CD4-positive, alpha-beta T cell treated with Interferon alpha-2 for 1 hour (primary cell): ENCODE measurements at places on chromosomes 5 and 9.

GRCh38 chr5:145855763-145856267 is 17.0 kb downstream of the GRXCR2 start:
- DNase-seq, result no peak

- DNase-seq, result no peak
Observed at GRCh38 chr5:91707521-91707841, 324.4 kb upstream of the ARRDC3 start.

DNA sequence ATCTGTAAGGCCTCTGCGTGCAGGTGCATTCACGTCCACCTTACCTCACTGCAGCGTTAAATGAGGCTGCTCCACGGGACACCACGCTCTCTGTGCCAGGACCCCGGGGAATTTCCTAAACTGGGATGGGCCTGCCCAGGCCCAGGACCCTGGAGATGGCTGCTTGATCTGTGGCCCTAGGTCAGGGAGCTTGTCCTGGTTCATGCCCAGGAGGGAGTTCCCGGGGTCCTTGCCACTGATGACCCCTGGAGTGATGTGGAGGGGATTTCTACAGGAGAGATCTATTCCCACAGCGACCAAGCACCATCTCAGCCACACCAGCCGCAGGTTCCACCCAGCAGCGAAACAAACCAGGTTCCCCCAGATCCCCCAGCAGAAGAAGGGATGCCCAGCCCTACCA is 3.5 kb downstream of the OR2V1 start:
- DNase-seq, result no peak

GRCh38 chr5:157303667-157304327 is 37.9 kb downstream of the CYFIP2 start:
- peak; percentile 65 for DNase-seq

- DNase-seq, result peak; percentile 40
Observed at GRCh38 chr9:304519-305185, 90.0 kb downstream of the DOCK8 start.

GRCh38 chr9:95506428-95506677 is 10.4 kb downstream of the PTCH1 start:
- no peak for DNase-seq

GRCh38 chr5:171743436-171744076 is 42.1 kb upstream of the SMIM23 start:
- DNase-seq, result no peak

DNA sequence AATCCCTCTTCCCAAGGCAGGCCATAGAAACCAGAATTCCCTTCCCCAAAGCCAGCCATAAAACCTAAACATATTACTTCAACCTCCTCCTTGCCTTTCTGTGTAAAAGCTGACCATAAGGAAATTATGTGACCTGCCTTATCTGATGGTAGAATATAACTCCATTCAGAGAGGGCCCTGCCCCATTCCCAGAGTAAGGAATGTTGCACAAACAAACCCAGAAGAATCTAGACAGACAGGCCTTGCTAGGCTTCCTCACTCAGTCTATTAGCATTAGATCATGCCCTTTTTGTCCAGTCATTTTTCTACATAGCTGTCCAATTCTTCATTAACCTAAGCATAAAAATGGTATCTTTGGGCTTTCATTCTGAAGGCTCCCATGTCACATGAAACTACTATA is 17.8 kb upstream of the IFNB1 start:
- no peak for DNase-seq

DNA sequence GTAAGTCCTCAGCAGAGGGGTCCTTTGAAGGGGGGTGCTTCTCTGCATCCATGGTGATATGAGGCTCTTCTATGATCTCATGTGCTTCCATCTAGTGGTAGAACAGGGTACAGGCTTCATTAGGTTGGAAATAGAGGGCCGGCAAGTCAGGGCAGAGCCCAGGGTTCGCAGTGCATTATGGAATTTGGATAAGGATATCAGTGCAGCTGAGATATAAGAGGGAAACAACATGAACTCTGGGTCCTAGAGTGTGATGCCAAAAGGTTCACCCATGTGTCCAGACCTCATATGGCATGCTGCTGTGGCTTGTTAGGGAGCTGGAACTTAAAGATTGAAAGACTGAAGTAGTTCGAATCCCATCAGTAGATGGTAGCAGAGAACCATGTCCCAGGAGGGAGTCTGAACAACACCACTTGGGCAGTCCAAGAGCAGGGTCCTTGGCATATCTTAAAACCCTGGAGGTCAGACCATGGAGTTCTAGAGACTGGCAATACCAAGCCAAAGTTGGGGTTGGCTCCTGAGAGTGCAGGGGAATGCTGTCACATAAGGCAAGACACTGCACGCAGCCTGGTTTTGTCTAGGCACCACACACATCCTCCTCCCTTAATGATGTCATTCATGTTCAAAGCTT is 2.3 kb downstream of the FAM221B start:
- peak; percentile 70 for DNase-seq

- DNase-seq, result no peak
Observed at GRCh38 chr9:124629600-124629999, 122.4 kb upstream of the NR5A1 start.

DNA sequence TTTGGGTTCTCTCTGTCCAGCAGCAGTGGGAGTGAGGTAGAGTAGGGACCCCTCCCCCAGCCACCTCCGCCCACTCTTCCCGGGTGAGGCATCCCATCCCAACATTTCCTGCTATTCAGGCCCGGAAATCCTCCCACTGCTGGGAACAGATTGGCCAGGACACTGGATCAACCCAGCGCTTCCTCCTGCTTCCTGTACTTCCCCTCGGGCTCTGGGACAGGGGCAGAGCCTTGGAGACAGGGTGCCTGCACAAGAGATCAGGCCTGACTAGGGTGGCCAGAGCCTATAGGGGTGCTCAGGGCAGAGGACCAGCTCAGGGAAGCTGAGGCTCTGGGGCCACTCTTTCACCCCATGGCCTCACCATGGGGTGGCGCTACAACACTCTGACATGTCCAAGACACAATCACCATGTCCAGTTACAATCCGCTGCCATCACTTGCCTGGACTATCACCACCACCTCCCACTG is 14.5 kb downstream of the SH2D3C start:
- DNase-seq, result peak; percentile 45

DNA sequence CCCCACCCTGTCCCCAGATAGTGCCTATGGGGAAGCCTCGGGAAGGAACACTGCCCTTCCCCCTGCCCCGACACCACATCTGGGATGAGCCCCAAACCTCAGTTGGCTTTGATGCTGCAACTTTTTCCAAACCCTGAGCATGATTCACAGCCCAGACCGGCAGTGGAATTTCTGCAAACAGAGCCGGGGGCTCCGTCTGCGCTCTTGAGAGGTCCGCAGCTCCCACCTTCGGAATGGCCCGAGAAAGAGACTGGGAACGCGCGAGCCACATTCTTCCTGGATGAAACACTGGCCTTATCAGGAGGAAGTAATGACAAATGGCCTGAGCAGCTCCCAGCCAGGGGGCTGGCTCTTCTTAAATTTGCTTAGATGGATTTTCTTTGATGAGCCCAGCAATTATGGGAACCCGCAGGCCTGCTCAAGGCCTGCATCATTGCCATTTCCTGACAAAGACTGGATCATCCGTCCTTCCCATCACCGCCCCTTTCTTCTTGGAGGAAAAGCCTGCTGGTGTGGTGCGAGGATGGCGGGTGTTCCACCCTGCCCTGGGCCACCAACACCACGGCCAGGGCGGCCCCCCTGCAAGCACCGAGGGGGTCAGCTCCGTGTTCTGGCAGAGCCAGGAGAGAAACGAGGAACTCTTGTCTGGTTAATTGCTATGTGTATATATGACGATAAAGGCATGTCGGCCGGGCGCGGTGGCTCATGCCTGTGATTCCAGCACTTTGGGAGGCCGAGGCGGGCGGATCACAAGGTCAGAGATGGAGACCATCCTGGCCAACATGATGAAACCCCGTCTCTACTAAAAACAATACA is 38.8 kb upstream of the COL5A1 start:
- DNase-seq, result no peak

GRCh38 chr5:142902186-142902965 is 132.2 kb downstream of the ARHGAP26 start:
- no peak for DNase-seq

DNA sequence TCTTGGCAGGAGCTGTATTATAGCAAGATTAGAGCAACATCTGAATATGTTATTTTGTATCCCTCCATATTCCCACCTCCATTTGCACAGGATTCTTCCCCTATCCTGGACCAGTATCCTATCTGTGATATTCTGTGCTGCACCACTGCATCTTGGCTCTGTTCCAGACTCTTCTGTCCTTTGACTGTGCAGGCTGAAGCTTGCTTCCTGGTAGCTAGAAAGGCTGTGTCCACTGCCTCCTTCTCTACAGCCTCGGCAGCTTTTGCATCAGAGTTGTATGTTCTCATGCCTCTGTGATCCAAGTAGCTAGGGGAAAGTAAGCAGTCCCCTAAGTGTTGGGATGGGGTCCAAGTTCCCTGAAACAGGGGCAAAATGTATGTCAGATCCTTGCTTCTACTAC is 104.1 kb downstream of the GAS1 start:
- no peak for DNase-seq

DNA sequence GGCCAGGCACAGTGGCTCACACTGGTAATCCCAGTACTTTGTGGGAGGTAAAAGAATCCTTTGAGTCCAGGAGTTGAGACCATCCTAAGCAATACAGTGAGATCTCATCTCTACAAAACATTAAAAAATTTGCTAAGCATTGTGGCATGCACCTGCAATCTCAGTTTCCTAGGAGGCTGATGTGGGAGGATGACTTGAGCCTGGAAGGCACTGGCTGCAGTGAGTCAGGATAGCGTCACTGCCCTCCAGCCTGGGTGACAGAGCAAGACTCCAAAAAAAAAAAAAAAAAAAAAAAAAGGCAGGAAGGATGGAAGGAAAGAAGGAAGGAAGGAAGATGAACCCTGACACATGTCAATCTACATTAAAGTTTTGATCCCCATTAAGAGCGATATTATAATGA is 1452.2 kb upstream of the ACO1 start:
- DNase-seq, result no peak

GRCh38 chr9:128627127-128627715 is 29.4 kb downstream of the DYNC2I2 start:
- no peak for DNase-seq

DNA sequence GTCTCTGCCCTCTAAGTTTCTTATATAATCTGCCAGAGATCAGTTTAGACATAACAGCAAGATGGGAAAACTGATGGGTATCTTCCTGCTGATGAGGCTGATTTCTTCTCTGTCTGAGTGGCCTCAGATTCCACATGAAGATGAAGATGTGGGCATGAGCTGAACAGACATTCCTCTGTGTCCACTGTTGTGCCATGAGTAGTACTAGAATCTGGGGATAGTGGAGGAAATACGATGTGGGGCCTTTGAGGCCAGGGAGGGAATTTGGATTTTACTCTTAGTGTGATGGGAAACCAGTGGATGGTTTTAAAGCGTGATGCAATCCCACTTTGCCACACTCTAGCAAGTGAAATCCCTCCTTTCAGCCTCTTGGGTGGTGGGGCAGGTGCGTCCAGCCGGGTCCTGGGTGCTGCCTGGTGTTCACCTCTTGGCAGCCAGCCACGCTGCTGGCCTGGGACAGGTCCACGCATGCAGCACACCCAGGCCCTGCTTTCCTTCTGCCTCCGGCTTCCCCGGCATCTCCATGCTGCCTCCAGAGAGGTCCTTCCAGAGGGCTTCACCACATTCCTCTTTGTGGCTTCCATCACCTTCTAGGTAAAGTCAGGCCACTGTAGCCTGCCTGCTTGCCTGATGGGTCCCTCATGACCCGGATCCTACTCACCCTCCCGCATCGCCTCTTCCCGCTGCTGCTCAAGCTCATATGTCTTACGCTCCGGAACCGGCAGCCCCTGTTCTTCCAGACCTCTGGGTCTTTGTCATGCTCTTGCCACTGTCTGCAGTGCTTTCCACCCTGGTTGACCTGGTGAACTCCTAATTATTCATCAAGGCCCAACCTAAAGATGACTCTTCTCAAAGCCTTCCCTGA is 28.1 kb upstream of the SH3PXD2B start:
- DNase-seq, result no peak

DNA sequence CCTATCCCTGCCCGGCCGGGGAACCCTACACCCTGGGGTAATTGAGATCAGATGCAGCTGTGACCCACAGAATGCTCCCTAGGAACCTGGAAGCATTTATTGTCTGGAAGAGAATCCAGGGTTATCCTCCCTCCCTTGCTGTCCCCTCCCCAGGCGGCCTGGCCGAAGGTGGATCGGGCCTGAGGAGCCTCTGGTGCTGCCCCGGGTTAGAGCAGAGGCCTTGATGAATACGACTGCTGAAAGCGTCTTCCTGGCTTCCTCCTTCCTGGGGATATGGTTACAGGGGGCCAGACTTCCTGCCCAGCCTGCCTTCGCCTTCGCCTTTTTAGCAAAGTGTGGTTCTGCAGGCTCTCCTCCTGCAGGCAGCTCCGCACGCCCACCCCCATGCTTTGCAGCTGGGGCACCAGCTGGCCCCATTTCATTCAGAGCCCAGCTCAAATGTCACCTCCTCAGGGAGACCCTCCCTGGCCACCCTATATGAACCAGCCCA is 22.5 kb upstream of the PTGS1 start:
- no peak for DNase-seq

DNA sequence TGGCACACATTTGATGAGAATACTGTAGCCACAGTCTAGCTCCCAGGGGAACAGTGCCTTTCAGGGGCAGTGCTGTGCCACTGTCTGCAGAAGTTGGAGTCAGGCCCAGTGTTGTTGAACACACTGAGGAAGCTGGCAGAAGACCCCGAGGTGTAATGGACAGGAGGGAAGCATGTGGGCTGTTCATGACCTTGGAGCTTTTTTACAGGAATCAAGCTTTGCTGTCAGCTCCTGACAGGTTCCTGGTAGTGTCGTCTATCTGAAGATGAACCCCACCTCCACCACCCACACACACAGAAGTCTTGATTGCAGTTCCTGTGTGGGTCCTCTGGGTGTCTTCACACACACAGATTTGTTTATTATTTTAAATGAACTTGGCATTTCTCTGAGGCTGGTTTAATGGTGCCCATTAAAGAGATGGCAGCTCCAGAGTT is 40.3 kb upstream of the TNFAIP8 start:
- peak; percentile 84 for DNase-seq

GRCh38 chr5:55599148-55600050 is 64.6 kb upstream of the PLPP1 start:
- DNase-seq, result no peak

DNA sequence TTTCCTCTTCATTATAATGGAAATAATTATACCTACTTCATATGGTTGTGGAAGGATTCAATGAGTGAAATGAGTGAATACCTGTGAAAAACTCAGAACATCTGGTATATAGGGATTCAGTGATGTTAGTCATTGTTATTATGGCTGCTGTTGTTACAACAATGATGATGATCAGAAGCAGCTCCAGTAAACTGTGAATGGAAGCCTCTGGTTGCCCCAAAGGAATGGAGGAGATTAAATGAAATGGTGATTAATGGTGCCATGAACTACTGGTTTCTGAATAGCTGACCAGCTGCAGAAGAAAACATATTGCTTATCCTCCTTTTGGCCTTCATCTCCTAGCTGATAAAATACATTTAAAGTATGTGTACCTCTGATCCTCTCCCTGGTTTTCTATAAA is 372.0 kb downstream of the ARHGEF28 start:
- no peak for DNase-seq

GRCh38 chr9:108479989-108480652 is 375.7 kb downstream of the ACTL7B start:
- no peak for DNase-seq

GRCh38 chr9:74493512-74493911 is 3.6 kb upstream of the RORB start:
- DNase-seq, result no peak

- DNase-seq, result no peak
Observed at GRCh38 chr5:127665641-127666040, 16.8 kb downstream of the CTXN3 start.
